ENCODE measurements at places on chromosomes 7 and 10.

DNA sequence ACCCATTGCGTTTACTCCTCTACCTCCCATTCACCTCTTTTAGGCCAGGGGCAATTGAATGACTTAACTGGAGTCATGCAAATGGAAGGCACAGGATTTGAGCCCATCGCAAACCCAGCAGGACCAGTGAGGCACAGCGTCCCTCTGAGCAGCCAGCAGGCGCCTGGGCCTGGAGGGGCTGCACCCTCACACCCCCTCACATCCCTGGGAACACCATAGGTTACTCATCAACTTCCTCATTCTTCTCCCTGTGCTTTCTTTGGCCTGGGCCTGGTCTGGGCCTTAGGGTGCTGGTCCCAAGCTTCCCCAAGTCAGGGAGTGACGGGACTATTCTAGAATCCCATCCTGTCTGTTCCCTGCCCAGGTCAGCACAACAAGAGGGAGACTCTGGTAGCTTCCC is 169.4 kb upstream of the EEPD1 start:
- DNase-seq = no peak

DNA sequence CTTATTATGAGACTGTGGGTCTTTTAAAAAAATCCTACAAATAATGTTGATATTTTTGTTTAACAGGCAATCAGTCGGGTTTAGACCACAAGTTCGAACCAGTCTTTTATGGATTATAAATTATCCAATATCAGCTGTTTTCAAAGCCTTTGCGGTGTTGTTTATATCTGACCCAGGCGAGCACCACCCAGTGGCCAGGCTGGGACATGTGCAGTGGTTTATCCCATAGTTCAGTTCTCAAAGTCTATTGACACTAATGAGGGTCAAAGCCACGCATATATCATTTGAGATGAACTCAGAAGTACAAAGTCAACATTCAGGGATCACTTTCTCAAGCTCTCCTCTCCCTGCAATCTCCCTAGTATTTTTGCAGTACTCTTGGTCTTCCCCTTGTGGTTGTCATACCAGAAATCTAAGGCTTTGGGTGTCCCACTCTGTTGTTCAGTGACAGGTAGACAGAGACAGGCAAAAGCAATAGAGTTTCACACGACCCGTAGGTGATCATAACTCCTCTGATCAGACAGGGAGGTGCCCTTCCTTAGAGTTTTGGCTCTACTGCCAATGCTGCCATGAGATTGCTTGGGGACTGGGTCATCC is 117.4 kb upstream of the POM121L12 start:
- DNase-seq = no peak

DNA sequence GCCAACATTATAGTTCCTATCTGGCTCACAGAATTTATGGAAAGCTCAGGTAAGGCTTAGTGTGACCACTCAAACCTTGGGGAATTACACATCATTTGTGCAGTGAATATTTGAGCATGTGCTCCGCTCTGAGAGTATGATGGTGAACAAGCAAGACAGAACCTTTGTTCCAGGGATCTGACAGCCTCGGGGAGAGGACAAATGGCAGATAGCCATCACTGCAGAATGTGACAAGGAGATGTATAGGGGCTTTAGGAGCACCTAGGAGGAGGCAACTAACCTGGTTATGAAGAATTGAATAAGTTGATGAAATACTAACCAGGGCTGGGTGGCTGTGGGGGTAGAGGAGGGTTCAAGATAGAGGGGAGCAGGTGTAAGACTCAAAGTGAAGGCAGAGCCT is 290.5 kb downstream of the GFRA1 start:
- DNase-seq = no peak

DNA sequence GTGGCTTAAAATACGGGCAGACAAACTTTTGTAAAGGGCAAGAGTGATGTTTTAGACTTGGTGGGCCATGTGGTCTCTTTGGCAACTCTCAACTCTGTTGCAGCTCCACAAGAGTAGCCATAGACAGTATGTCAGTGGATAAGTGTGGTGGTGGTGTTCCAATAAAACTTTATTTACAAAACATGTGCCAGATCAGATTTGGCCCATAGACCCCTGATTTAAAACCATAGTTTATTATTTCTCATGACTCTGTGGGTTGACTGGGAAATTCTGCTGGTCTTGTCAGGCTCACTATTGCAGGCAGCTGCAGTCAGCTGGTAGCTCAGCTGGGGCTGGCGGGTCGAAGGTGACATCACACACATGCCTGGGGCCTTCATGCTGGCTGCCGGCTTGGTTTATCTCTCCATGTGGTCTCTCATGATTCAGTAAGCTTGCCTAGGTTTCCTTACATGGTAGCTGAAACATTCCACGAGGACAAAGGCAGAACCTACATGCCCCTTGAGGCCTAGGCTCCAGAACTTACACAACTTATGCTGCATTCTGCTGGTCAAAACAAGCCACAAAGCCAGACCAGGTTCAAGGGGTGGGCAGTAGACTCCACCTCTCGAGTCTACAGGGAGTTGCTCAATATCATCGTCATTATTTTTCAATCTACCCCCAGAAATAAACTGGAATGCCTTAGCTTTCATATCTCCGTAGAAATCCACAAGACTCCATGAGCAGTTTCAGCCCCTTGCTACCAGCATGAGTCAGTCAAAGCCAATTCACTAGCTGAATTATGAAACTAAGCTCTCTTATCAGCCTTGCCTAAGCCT is 245.7 kb downstream of the WDR11 start:
- no peak for DNase-seq

DNA sequence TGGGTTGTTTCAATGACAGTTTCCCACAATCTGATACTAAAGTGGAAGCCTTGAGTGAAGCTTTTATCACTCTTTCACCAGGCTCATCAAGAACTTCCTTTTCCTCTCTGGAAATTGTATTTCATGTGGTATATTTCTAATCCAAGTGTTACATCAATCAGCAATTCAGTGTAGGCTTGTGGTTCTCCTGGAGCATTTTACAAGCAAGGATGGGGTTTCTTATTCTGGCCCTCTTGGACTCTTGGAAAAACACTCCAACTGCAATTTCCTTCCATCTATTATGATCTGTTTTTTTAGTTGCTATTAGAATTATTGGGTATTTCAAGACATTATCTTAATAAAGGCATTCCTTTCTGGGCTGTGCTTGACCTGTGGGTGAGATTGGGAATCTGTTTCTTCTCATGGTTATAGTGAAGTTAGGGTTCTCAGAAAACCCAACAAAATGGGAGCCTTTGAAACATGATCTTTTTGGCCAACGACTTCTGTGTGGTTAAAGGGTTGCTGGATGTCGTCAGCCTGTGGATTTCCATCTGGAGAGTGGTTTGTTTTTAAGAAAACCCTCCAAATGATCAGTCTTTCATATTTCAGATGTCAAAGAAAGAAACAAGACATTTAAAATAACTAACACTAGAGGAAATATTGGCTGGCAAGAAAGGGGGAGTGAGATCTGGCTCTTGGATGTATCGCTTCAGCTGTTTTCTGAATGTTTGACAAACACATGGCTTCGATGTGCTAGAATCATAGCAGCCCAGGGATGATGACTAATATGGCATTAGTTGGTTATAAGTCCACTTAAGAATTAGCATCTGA is 540.2 kb downstream of the LRMDA start:
- peak; percentile 51 for DNase-seq

- DNase-seq = no peak
These were observed at the start of gene PIK3CG for GRCh38 chr7:106865130-106866041. PIK3CG (plus strand) TSS chr7:106865282; CDS start chr7:106867562, 2,280 bp downstream.

DNA sequence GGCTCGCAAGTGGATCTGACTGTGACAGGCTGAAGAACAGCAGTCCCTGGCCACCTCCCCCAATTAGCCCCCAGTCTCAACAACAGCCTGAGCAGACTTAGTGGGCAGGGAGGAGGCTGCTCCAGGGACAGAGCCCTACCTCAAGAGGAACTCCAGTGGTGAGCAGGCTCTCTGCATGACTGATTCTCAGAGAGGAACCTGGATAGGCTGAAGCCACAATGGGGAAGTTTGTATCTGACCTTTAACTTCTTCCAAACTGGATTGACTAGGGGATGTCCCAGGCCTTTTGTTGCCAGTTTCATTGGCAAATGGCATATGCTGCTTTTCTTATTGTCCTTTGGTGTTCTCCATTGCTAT is 93.0 kb downstream of the ARHGAP22 start:
- no peak for DNase-seq

GRCh38 chr10:71684356-71685173 is 35.0 kb downstream of the C10orf105 start:
- no peak for DNase-seq

DNA sequence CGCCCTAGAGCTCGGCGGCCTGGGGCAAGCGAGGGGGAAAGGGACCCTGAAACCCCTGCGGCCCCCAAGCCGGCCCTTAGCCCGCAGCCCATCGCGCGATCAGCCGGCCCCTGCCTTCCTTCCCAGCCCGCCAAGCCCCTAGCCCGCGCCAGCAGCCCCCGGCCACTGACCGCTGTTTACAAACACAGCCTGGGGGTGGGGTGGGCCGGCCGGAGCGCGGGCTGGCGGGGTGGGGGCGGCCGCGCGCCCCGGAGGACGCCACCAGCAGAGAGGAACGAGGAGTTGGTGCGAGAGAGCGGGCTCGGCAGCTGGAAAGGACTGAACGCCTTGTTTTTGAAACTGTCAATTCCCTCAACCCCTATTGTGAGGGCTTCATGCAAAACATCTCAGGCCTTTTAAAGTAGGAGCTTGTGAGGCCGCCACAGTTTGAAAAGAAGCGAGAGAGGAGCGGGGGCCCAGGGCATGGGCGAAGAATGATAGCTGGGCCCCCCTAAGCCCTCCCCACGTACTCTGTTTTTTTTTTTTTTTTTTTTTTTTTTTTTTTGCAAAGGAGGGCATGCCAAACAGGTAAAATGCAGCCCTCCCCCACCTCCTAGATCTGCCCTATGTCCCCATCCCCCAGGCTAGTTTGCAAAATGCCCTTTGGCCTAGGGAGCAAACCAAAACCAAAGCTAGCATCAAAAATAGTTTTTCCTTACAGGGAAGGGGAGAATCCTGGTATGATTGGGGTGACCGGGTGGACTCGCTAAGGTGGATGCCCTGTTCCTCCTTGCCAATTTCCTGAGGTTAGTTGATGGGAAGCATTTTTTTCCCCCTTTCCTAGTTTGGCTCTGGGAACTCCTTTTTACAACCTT is 15.0 kb downstream of the SKIDA1 start:
- DNase-seq = peak; percentile 92

Data from eye (tissue), 1 donor.